ENCODE measurements at places on chromosomes 16 and 17.

DNA sequence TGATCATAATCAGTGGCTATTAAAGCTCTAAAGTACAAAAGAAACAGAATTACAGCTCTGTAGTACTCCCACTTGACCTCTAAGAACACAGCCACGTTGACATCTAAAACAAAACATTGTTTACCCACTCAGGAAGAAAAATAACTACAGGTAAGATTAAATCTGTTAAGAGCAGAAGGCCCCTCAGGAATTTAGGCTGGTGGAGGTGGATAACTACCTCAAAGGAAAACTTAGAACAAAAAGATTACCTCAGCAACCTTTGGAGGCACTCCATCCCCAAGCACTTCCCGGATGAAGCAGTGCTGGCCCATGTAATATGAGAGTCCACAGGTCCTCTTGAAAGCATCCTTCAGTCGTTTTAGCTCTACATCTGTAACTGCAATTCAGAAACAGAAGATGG, 46.7 kb downstream of the USP32 start:
- no peak for DNase-seq

- DNase-seq, result peak; percentile 93
Measured at GRCh38 chr16:46853713-46854443, 22.9 kb upstream of the C16orf87 start.

- DNase-seq, result no peak
Measured at GRCh38 chr16:67708368-67708771, 10.7 kb downstream of the GFOD2 start.

GRCh38 chr17:28096756-28097155, 54.3 kb downstream of the NLK start:
- DNase-seq, result no peak

- no peak for DNase-seq
Measured at GRCh38 chr16:53664724-53665345, 38.8 kb downstream of the RPGRIP1L start.

DNA sequence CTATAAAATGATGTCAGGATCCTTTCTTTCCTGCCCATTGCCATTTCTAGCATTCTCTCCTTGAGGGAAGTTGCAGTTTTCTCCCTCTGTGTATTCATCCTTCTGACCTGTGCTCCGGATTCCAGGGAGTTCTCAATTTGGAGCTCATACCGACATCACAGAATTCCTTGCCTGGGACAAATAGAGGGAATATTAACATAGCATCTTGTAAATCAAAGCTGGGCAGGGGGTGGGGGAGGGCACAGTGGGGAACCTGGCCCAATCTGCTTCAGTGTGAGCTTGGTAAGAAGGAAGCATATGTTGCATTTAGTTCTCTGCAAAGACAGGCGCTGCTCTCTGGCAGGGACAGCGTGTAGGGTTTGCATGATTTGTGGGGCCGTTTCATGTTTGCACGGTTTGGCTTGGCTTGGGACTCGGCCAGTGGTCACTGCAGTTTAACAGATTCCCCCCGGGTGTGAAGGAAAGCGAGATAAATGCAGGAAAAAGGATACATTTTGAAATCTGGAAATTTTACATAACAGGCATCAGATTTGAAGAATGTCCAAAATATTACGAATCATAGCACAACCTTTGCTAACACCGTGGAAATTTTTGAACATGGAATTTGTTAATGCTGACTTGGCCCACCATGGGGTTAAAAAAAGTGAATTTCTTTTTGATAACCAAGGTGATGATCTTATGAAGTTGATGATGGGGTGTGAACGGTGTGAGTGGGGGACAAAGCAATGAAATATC, 178.0 kb downstream of the WWOX start:
- DNase-seq, result peak; percentile 52

DNA sequence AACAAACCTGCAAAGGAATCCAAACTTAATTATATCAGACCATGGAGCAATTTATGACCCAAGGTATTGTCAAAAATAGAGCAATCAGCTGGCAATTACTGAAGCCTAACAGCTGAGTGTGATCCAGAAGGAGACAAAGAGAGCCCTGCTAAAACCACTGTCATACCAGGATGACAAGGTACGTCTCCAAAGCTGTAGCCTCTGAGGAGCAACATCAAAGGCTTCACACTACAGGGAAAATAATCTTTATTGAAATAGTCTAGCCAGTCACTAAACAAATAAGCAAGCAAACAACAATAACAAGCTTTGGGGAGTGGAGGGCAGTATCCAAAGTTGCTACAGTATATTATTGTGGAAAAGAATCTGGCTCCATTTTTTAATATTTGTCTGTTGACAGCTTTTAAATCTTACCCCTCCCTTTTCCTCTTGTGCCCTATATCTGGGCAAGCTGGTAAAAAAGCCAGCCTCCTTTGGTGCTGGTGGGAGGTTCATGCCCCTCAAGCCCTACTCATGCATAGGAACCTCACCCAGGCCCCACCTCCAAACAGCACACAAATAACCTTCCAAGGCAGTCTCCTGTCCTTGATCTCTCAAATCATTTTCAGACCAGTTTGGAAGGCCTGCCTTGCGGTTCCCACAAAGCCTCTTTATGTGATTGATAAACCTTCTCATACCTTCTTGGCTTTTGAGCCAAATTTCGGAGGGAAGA, 73.7 kb downstream of the ITFG1 start:
- DNase-seq, result no peak

- DNase-seq, result no peak
Measured at GRCh38 chr16:75217389-75217851, 1.4 kb upstream of the CTRB1 start.

DNA sequence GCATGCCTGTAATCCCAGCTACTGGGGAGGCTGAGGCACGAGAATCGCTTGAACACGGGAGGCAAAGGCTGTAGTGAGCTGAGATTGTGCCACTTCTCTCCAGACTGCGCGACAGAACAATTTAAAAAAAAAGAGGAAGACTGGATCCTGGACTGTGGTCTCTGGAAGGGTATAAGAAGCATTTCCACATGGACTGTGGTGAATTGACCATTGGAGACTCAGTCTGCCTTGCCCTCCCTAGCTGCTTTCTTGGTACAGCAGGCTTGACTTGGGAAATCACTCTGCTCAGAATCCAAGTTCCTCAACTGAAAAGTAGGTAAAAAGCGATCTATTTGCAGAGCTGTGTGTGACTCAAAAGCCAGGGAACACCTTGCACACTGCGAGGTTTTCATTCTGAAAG, 1.0 kb upstream of the MGRN1 start:
- DNase-seq, result no peak

DNA sequence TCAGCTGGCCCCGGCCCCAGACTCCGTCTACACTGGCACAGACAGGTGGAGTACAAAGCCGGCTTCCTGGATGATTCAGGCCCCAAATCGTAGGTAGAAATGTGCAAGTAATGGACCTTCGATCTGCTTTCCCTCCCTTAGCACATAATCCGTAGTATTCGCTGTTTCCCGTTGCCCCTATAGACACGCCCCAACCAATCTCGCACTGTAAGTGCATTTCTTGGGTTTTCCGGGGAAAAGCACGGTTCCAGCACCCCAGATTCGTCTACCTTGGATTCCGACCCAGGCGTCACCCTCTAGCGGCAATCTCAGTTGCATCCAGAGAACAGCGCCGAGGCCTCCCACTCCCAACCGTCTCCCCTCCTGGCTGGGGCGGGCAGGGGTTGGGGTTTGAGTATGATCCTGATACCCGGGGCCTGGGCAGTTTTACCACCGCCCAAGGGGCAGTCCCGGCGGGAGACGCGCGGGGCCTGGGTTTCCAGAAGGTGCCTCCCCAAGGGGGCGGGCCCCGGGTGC, 12.1 kb upstream of the FOXF1 start:
- DNase-seq, result no peak

DNA sequence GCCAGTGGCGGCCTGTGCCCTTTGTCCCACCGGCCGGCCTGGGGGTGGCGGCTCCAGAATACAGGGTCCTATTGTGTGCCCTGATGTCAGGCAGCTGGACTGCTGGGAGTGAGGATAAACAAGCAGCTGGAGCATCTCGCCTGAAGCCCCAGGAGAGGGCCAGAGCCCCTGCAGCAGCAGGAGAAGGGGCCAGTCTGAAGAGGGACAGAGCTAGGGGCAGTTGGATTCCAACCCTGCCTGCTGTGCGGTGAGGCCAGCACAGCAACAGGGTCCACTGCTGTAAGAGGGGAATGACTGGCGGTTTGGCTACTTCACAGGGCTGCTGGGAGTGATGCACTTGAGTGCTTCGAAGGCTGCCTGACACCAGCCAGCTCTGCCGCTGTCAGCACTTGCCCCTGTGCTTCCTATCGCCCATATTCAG, 25.0 kb downstream of the RAB11FIP4 start:
- no peak for DNase-seq

- no peak for DNase-seq
Measured at GRCh38 chr16:50335196-50335958, 33.4 kb downstream of the BRD7 start.

DNA sequence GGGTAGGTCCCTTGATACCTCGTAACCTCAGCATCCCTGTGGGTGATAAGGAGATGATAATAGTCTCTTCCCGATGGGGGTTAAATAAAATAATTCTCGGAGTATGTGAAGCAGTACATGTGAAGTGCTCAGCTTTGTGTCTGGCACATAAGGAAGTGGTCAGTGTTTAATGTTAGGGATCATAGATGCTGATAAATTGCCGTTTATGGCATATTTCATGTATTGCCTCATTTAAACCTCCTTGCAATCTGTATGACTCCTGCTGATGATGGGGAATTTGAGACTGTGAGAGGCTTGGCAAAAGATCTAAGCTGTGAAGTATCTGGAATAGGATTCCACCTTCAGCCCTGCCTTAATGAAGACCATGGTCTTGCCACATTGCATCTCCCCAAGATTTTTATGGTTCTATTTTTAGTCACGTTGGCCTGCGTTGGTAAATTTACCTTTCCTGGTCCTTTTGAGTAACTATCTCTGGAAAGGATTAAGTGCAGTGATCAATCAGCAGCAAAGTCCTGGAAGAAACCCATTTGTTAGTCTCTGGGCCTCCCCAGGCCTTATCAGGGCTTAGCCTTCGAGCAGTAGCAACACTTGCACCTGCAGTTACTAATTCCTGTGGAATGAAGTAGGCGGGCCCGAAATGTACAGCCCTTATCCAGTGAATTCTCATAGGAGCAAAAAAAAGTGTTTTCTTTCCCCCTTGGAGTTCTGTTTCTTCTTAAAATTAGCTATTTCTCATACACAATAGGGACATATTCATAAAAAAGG, 144.9 kb downstream of the WWOX start:
- no peak for DNase-seq

DNA sequence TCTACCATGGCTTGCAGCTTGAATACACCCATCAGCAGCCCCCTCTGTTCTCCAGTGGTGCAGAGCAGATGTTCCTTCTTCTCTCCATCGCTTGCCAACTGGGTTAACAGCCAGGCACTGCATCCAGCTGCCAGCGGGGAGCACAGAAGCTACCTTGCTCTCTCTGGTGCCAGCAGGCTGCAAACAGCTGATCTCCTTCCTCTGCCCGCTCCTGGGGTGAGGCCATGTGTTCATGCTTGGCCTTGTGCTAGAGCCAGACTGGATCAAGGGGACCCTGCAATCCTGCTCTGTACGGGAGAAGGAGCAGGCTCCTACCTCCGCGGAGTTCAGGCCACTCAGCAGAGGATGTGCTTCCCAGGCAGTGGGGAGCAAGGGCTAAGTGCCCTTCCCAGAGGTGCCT, 24.1 kb upstream of the ENGASE start:
- DNase-seq, result no peak

DNA sequence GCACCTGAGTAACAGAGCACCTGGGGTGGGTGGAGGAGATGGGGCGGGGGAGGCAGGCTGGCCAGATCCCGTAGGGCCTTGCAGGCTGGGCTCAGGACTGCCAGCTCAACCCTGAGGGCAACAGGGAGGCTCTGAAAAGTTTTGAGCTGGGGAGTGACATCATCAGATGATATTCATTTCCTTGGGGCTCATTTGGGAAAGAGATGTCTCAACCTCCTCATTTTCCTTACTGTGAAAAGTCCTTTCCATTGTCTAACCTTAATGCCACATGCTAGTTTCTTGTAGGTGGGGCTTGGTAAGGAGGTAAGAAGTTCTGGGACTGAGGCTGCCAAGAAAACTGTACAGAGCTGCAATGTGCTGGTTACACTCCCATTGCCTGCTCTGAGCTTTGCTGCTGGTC, 3.7 kb downstream of the TNS4 start:
- no peak for DNase-seq

GRCh38 chr17:15659236-15659635, 24.9 kb downstream of the TRIM16 start:
- no peak for DNase-seq

DNA sequence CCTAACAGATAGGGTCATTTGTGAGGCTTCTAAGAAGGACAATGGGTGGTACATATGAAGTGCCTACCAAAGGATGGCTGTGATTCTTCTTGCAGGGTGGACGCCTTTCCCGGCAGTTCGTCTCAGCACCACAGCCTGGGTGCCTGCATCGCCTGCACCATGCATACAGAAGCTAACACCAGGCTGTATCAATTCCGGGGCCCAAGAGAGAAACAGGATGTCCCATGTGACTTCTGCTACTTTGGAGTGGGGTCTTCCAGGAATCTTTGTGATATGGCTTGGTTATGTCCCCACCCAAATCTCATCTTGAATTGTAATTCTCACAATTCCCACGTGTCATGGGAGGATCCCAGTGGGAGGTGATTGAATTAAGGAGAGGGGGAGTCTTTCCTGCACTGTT, 251.6 kb upstream of the TNRC6C start:
- DNase-seq, result no peak

GRCh38 chr16:82782715-82783251, 156.0 kb downstream of the CDH13 start:
- DNase-seq, result peak; percentile 66

- peak; percentile 92 for DNase-seq
Measured at GRCh38 chr17:57009737-57010445, 32.0 kb downstream of the SCPEP1 start.

- no peak for DNase-seq
Measured at GRCh38 chr16:64865069-64865696, 256.7 kb downstream of the CDH11 start.

GRCh38 chr16:63596716-63597115, 1525.1 kb downstream of the CDH11 start:
- DNase-seq, result no peak

- DNase-seq, result peak; percentile 40
Measured at GRCh38 chr16:71867939-71868338, 16.0 kb downstream of the ZNF821 start.

- no peak for DNase-seq
Measured at GRCh38 chr16:2828521-2828840, 1.6 kb upstream of the ZG16B start.

DNA sequence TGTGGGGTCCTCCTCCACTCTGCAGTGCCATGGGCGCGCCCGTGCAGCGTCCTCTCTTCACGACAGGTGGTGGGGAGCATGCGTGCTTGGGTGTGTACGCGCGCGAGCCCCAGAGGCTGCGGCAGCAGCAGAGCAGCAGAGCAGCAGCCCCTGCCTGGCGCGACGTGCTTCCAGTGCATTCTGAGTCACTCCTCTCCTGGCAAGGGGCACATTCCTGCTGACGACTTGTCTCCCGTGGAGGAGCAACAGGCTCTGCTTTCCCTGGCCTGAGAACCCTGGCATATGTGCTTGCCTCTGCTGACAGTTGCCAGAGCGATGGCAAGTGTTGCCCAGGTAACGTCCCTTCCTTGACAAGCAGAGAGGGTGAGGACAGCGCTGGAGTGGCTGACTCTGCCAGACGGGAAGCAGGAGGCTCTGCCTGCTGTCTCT, 133.8 kb upstream of the PLCG2 start:
- no peak for DNase-seq

Data from GM23338 (cell line).